ENCODE measurements at places on chromosomes 16 and 17.

GRCh38 chr16:12901204-12901596 is 198 bp upstream of the SHISA9 start:
- DNase-seq: no peak

- peak; percentile 62 for DNase-seq
Measured at GRCh38 chr16:31344712-31345111, 10.3 kb upstream of the ITGAX start.

- DNase-seq: no peak
Measured at GRCh38 chr16:74700116-74700437, 585 bp downstream of the MLKL start.

GRCh38 chr17:47225436-47225858 is 16.3 kb downstream of the MYL4 start:
- DNase-seq: no peak

- DNase-seq: no peak
Measured at GRCh38 chr16:17423221-17423620, 47.5 kb downstream of the XYLT1 start.

- DNase-seq: no peak
Measured at GRCh38 chr17:14310605-14311004, 9.7 kb downstream of the HS3ST3B1 start.

GRCh38 chr17:10067446-10068143 is 130.8 kb downstream of the GAS7 start:
- DNase-seq: no peak

- no peak for DNase-seq
Measured at GRCh38 chr17:68141050-68141449, 105.5 kb downstream of the KPNA2 start.

GRCh38 chr16:69532641-69533455 is 32.9 kb upstream of the NFAT5 start:
- DNase-seq: no peak

- no peak for DNase-seq
Measured at GRCh38 chr16:1674751-1675664, 3.1 kb upstream of the JPT2 start.

GRCh38 chr16:30778549-30779244 is 8.3 kb downstream of the ZNF629 start:
- DNase-seq: no peak

GRCh38 chr17:67982034-67982640 is 14.1 kb downstream of the C17orf58 start:
- DNase-seq: no peak

GRCh38 chr16:88812513-88813268 is 963 bp upstream of the APRT start:
- DNase-seq: no peak

- no peak for DNase-seq
Measured at GRCh38 chr17:15783461-15783860, 51.4 kb downstream of the TBC1D26 start.

- no peak for DNase-seq
Measured at GRCh38 chr16:85594273-85594977, 18.7 kb upstream of the GSE1 start.

- DNase-seq: no peak
Measured at GRCh38 chr17:67466251-67466796, 89.2 kb downstream of the PITPNC1 start.

GRCh38 chr16:76232704-76233103 is 44.5 kb upstream of the CNTNAP4 start:
- DNase-seq: no peak

DNA sequence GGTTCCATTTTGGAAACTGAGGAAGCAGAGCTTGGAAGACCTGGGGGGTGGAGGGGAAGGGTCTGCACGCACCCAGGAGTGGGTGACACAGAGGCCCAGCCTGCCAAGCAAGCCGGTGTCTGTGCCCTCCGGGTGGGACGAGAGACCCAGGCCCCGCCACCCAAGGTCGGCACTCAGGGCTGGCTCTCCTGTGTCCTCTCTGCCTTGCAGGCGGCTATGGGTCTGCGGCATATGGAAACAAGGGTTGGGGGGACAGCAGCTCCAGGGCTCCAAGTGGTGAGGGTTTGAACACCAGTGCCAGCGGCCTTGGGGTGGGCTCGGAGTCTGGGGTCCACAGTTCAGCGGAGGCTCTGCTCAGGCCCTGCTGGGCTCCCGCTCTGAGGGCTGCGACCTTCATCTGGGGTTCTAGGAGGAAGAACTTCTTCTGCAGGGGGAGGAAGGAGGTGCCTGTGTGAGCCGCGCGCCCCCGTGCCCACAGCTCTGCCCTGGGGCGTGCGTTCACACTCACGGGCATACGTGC is 4.6 kb upstream of the CD7 start:
- no peak for DNase-seq

DNA sequence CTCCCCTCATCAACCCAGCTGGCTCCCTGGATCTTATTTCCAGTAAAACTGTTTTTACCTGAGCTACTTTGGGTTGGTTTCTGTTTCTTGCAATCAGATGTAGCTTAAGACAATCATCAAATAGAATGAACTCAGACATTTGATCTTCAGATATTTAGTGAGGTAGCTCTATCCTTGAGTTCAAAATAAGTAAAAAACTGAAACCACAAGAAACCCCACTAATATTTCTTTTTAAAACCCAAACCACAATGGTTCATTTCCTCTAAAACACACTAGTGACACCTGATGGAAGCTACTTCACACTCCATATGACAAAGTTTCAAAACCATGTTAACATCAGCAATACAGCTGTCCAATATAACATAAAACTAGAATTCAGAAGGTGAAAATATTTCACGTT is 37.8 kb downstream of the CACNG1 start:
- peak; percentile 22 for DNase-seq

DNA sequence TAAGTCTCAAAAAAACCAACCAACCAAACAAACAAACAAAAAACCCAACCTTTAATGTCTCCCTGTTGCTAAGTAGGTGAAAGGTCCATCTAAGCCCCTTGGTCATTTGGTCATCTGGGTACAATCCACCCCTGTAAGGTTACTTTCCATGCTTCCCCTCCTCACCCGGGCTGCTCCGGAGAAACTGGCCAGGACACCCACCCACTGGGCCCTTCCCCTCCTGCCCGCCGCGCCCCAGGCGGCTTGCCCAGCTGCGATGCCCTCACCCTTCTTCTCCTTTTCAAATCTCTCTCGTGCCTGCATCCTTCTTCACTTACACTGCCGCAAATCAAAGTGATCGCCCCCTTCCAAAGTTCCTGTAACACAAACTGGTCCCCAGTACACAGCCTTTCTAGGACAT is 2.0 kb downstream of the NTAN1 start:
- DNase-seq: no peak

GRCh38 chr16:77905374-77905920 is 116.9 kb upstream of the CLEC3A start:
- no peak for DNase-seq

GRCh38 chr16:1181404-1182315 is 28.8 kb downstream of the CACNA1H start:
- no peak for DNase-seq

DNA sequence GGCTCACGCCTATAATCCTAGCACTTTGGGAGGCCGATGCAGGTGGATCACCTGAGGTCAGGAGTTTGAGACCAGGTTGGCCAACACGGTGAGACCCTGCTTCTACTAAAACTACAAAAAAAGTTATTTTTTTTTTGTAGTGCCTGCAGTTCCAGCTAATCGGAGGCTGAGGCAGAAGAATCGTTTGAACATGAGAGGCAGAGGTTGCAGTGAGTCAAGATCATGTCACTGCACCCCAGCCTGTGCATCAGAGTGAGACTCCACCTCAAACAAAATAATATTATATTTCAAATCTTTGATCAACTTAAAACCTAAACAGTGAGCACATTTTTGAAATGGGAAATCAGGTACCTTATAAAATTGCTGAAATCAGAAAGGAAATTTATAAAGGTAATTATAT is 36.5 kb downstream of the NCOR1 start:
- DNase-seq: no peak

- DNase-seq: peak; percentile 24
Measured at GRCh38 chr17:39800540-39800939, 62.8 kb downstream of the GRB7 start.

DNA sequence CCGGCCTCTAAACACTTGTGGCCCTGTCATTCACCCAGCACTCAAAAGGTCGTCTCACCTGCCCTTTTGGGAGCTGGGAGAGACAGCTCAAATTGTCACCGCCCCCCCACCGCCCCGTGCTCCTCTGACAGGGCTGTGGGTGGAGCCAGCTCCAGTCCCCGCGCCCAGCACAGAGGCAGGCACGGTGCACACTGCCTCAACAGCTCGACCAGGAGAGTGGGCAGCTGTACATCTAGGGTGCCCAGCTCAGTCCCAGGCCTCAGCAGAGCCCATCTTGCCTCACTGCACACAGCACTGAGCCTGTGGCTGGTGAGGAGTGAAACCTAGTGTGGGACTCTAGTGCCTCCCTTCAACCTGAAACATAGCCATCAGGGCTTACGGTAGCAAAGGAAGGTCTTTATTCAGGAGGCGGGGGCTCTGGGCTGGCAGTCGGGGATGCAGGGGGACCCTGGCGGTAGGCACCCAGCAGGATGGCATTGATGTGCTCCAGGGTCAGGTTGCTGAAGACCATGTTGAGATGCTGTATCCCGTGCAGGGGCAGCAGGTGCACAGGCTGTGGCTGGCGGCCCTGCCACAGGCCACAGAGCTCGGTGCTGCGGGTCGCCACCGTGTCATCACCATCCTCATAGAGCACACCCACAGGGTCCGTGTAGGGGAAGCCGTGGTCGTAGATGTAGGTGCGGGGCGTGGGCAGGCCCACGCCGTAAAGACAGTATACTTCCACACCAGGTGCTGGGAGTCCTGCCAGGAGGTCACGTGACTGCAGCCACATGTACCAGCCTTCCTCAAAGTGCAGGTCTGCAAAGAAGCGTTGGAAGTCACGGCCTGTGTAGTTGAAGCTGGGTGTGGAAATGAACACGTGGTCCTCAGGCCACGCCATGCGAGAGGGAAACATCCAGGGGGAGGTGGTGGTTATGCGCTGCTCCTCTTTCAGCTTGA is 3.1 kb upstream of the PSMB10 start:
- DNase-seq: no peak

GRCh38 chr16:2663553-2664546 is 18.5 kb upstream of the KCTD5 start:
- DNase-seq: no peak

- no peak for DNase-seq
Measured at GRCh38 chr17:206941-207560, 25.6 kb upstream of the DOC2B start.

DNA sequence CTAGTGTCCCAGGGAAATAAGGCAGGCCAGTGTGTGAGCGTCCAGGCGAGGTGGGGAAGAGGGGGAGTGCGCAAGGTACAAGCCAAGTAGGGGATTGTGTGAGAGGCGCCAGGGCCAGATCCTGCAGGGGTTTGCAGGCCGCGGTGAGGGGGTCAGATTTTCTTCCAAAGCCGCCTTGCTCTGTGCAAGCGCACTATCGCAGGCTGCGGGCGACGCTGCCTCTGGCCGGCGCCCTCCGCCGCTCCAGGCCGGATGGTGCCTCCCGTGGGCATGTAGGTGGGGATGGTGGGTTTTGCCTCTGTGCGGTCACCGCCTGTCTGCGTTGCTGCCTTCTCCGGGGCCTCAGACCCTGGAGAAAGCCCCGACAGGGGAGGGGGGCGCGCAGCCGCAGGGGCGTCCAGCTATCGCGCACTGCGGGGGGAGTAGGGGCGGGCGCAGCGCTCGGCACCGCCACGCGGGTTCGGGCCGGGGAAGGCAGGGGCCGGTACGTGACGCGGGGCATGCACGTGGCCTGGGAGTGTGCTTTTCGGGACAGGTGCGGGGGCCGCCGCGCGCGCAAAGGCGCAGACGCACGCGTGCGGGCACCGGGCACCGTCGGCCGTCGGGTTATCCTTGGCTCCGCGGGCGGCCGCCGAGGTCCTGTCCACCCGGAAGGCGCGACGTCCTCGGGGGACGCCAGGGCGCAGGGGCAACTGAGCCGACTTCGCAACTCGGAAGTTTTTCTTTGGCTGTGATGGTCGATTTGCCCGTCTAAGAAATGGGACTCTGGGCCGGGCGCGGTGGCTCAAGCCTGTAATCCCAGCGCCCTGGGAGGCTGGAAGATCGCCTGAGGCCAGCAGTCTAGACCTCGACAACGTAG is 1.1 kb upstream of the HAPSTR1 start:
- DNase-seq: no peak

DNA sequence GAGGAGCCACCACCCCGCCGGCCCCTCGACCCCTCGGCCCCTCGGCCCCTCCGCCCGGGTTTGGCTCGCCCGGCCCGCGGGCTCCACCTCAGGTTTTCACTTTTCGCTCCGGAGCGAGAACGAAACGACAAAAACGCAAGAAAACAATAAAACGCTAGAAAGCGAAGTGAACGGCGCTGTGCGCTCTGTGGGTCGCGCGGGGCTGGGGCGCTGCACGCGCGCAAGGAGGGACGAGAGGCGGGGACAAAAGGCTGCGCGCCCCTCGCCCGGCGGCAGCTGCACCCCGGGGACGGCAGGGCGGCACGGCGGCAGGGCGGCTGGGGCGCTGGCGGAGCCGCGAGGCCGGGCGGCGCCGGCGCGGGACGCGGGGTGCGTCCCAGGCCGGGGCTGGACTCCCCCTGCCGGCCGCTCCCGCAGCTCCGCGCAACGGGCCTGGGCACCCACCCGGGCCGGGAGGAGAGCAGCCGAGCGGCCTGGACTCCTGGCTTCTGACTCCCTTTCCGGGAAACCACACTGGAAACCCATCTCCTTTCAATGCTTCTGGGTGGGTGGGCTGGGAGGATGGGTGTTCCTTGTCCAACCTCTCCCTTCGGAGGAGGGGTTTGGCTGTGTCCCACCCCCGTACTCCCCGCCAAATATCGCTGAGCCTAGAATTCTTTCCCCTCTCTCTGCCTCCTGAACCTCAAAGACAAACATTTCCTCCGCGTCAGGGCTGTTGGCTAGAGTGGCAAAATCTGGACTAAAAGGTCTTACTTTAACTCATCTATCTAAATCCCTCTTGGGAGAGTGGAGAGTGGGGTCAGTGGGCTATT is 9.9 kb downstream of the TBX2 start:
- peak; percentile 41 for DNase-seq

- no peak for DNase-seq
Measured at GRCh38 chr16:31201582-31202413, 762 bp downstream of the PYCARD start.

DNA sequence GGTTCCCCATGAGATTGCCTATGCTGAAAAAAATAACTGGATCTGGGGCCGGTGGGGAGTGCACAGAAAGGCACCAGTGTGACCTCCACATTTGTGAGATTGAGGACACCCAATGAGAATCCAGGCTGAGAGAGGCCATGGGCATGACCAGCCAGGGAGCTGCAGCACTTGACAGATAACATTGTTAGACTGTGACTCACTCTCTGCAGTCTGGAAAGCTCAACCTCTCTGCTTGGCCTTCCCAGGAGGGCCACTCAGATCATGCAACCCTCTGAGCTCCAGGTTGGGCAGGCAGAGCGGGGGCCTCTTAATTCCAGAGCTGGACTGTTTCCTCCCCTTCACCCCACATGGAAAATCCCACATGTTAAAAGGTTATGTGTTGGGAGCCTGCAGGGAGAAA is 30.1 kb downstream of the FZD2 start:
- DNase-seq: no peak

- DNase-seq: no peak
Measured at GRCh38 chr17:42233156-42233555, 38.9 kb upstream of the GHDC start.
